Heart left ventricle (tissue), 16 donors: ENCODE measurements at places on chromosomes 1 and 21.

DNA sequence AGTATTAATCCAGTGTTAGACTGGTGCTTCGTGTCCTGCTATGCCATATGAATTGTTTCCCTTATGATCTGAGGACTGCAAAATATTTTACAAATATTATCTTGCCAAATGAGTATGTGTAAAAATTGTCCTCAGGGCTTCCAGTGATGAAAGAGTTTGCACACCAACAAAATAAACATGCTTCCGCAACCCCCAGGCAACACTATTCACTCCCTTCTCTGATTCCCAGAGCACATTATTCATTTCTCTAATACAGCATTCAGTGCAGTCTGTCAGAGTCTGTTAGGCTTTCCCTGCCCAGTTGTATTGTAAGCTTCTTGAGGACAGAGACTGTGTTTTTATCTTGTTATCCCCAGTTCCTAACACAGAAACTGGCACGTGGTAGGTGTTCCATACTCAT, 409.9 kb upstream of the C1orf87 start:
- no peak for DNase-seq

- DNase-seq = no peak
Observed at GRCh38 chr1:211924256-211924655, 93.7 kb upstream of the LPGAT1 start.

- no peak for DNase-seq
Observed at GRCh38 chr1:119008483-119009311, 20.6 kb upstream of the TBX15 start.

- DNase-seq = peak; percentile 30
Observed at GRCh38 chr1:71019233-71019969, 28.2 kb downstream of the PTGER3 start.

DNA sequence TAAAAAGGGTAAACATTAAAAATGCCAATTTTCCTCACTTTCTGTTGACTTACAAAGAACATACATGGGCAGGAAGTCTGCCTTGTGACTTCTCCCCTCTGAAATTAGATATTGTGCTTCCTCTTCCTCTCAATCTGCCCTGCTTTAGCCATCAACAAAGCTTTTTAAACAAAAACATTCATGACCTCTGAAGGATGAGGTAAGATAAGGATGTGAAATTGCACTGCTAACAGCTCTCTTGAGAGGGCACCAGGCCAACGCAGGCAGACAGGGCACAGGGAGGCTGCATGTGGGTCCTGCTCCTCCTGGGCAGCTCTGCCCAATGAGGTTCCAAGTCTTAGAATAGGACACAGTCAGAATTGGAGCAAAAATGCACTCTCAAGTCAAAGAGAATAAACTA, 62.1 kb downstream of the DEGS1 start:
- DNase-seq = peak; percentile 55

GRCh38 chr21:33834801-33835500, 80.7 kb downstream of the ATP5PO start:
- DNase-seq = no peak

DNA sequence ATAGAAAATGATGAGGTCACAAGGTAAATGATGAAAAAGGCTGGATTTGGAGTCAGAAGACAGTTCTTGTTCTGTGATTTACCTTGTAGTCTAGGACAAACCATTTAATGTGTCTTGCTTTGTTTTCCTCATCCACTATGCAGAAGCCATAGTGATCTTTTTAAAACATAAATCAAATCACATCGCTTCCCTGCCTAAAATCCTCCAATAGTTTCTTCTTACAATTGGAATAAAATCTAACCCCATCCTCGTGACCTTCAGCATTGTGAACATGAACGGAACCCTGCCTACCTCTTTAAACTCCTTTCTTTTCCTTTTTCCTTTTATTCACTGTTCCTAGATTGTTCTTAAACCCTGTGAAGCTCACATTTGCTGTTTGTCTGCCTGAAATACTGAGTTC, 204.9 kb upstream of the SAMSN1 start:
- DNase-seq = no peak
